ENCODE measurements at places on chromosomes 2 and 18.

GRCh38 chr18:10792181-10792580 is 266.4 kb downstream of the NAPG start:
- peak; percentile 61 for DNase-seq

DNA sequence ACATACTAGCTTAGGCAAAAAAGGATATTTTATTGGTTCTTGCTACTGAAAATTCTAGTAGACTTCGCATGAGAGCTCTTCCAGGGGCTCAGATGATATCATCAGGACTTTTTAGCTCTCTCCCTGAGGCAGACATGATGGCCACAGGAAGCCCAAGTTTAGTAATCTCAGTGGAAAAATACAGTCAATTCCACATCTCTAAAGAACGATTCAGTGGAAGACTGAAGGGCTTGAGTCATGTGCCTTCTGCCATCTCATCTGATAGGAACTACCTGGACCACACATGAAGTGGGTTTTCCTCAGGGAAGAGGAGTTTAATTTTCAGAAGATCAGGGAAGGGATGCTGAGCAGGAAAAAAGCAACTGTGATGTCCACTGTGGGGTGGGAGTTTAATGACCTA is 117.3 kb downstream of the TTC27 start:
- peak; percentile 33 for DNase-seq

DNA sequence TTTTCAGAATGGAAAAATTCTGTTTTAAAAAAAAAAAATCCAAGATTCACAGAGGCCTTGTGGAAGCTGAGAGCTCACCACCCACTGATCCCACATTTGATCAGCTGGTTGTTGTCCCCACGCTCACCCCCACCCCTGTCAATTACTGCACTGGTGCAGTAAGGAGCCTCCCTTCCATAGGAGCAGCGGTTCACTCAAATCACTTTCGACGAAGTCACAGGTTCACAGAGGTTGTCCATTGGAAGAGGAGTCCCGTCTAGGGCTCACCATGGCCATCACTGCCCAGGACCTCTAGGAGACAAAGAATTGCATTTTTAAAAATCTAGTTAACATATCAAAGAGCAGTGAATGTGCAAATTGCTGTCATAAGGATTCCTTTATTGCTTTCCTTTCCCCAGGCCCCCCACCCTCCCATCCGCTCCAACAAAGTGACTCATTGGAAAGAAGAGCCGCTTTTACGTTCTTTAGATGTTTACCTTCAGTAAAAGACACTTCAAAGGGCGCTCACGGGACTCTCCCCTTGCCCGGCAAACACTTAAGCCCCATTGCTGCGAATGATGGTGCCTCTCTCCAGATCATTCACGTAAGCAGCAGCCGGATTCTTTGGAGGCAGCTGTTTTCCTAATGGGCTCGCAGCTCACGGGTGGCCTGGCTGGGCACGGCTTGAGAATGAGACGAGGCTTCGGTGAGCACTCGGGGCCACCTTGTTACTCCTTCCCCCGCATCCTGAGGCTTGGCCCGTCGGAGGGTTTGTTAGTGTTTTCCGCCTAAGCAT is 165.5 kb upstream of the SALL3 start:
- DNase-seq: no peak

- peak; percentile 64 for DNase-seq
Measured at GRCh38 chr2:20065885-20066602, 14.6 kb upstream of the LAPTM4A start.

DNA sequence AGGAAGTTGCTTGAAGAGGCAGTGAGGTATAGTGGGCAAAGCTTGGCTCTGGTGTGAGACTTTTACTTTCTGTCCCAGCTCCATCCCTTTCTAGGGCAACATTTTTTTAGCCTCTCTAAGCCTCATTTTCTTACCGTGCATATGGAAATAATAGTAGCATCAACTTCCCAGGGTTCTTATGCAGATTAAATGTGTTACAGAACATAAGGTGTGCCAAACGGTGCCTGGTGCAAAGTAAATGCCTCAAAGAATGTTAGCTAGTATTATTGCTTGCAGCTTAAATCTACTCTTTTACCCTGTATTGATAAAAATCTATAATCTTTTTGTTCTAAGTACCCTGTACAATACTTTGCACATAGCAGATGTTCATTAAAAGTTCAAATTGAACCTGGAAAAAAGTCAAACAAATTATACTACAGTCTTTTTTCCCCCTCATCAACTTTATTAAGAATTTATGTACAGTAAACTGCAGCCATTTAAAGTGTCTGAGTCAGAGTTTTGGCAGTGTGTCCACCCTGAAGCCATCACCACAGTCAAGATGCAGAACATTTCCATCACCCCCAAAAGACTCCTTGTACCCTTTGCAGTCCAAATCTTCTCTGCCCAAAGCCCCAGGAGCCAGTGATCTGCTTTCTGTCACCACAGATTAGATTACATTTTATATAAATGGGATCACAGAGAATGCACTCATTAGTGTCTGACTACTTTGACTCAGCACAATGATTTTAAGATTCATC is 10.6 kb downstream of the MAPRE2 start:
- no peak for DNase-seq

Data from adipocyte (in vitro differentiated cells).